ENCODE measurements at places on chromosomes 3 and 15.

- DNase-seq = peak; percentile 7
Observed at GRCh38 chr3:167032267-167032876, 347.7 kb downstream of the ZBBX start.

DNA sequence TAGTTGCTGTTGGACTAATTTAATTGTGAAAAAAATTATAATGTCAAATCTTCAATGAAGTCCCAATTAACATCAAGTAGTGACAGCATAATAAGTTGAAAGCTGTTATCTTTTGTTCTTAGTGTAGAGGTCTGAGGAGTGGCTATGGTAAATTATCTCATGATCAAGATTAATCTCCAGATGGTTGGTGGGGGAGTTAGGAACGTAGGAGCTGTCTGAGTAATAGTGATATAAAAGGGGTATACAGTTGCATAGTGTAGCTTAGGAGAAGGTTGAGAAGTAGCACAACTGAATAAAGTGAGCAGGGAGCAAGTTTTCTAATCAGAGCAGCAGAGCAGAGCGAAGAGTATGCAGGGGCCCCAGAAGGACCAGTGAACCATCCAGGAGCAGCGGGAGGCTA, 19.5 kb downstream of the TMOD2 start:
- DNase-seq = no peak

DNA sequence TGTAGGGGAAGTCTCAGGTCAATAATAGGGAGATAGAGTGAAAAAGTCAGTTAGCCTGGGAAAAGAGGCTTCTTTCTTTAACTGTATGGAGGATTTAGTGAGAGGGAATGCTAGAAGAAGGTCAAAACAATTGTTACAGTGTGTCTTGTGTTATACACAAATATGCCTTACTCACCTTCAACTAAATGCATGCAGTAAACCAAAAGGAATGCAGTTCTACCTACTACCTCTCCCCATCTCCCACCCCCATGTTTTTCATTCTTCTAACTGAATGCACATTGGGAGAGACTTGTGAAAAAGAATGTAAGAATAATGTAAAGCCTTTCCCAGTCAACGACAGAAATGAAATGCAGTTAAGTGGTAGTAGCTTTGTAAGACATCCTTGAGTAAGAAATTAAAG, 33.8 kb downstream of the CCDC66 start:
- DNase-seq = no peak

- no peak for DNase-seq
Observed at GRCh38 chr3:156761007-156761406, 65.1 kb upstream of the LEKR1 start.

- DNase-seq = no peak
Observed at GRCh38 chr15:46708226-46708625, 1009.1 kb upstream of the SEMA6D start.

DNA sequence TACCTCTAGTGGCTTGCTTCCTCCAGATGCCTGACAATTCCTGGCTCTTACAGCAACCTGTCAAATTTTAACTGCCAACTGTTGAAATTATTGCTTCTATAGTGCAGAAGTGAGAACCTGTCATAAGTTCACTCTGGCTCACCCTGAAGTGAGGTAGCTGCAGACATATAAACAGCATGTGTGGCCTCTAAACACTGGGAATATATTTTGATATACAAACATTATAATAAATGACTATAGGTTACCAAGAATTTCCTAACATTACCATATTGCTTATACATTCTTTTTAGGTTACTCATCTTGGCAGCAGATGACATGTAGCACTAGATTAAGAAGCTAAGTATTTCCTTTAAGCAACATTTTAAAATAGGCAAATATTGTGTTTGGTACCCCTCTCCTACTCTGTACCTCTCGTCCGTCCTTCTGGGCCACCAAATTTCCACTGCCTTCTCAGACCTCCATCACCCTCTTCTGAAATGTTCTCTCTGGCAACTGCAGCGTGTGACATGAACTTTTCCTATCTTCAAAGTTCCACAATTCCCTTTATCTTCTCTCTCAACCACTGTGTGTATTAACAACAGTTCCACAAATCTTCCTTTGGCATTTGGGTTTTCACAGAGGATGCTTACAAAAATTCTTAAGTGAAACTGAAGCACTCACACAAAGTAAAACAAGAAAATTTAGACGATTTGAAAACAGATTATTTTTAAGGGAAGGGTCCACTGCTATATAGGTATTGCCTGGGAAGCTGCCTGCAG, 15.3 kb upstream of the XXYLT1 start:
- no peak for DNase-seq

DNA sequence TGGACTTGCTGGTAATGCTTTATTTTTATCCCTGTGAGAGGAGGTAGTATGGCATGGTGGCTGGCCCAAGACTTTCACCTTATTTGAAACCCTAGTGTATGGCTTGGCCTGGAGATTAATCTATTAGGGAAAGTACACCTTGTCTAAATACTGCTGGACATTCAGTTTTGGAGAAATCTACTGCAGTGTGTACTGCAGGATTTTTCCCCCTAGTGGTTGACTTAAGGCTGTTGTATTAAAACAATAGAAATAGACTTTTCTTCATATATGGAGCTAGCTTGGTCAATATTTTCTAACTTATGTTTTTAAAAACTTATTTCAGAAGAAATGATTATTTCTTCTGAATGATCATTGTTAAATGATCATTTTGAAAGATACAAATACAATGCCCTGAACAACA, 13.9 kb upstream of the SLITRK3 start:
- no peak for DNase-seq

DNA sequence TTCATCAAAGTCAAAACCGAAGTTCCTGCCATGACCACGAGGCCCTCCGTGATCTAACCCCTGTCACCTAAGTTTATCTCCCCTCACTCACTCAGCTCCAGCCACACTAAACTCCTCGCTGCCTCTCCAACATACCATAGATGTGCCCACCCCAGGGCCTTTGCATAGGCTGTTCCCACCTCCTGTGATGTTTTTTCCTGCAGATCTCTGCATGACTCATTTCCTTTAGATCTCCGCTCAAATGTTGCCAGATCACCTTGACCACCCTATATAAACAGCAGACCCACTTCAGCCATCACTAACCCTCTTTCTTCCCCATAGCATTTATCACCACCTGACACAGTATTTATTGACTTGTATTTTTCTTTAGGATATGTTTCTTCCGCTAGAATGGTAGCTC, 58.5 kb downstream of the HRH1 start:
- DNase-seq = no peak

GRCh38 chr3:83625261-83625660, 1333.5 kb upstream of the CADM2 start:
- DNase-seq = no peak

GRCh38 chr3:64408770-64409169, 183.5 kb upstream of the PRICKLE2 start:
- peak; percentile 23 for DNase-seq

DNA sequence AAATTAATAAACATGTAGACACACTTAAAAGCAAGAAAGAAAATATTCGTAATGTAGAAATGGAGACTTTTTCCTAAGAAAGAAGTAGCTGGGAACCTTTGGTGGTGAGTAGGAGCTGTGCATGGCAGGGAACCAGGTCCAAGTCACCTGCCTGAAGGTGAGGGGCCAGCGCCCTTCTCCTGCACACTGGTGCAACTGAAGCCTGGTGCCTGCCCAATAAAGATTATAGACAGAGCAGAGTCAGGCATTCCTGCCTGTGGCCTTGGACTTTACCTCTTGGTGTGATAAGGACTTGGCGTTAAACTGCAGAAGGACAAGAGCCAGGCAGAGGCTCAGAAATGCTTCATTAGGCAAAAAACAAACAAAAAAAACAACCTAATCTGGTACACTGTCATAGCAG, 14.2 kb downstream of the CFAP91 start:
- DNase-seq = no peak

- no peak for DNase-seq
Observed at GRCh38 chr15:55695432-55695831, 47.5 kb downstream of the PRTG start.

GRCh38 chr3:69103123-69103522, 18.4 kb downstream of the ARL6IP5 start:
- no peak for DNase-seq

GRCh38 chr3:11165476-11165875, 11.2 kb downstream of the HRH1 start:
- DNase-seq = no peak

DNA sequence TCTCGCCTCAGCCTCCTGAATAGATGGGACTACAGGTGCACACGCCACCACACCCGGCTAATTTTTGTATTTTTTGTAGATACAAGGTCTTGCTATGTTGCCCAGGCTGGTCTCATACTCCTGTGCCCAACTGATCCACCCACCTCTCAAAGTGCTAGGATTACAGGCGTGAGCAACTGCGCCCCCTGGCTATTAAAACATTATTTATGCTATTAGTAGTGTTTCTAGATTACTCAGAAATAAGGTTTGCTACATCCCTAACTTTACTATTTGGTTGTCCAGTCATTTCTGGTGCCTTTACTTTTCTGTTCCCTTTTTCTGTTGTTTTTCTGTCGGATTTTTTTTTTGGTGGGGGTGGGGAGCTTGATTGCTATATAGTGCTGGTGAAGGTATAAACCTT, 393.6 kb upstream of the TPM1 start:
- peak; percentile 32 for DNase-seq

DNA sequence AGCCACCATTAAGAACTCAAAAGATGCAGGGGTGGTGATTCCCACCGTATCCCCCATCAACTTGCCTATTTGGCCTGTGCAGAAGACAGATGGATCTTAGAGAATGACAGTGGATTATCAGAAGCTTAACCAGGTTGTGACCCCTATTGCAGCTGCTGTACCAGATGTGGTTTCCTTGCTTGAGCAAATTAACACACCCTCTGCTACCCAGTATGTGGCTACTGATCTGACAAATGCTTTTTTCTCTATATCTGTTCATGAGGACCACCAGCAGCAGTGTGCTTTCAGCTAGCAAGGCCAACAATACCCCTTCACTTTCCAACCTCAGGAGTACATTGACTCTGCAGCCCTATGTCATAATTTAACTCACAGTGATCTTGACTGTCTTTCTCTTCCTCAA, 8.6 kb upstream of the MCF2L2 start:
- no peak for DNase-seq

DNA sequence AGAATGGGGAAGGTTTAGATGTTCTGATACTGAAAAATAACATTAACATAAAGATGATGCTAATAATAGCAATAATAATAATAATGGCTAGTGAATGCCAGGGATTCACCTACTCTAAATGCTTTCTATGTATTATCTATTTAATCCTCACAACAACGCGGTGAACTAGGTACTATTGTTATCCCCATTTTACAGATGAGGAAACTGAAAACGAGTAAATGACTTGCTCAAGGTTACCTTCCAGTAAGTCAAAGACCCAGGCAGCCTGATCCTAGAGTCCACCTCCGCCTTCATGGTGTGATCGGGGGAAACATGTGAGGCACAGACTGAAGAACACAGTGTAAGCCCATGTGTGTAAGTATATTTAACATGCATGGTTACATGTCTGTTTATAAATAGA, 30.4 kb downstream of the LRRC2 start:
- no peak for DNase-seq

- DNase-seq = no peak
Observed at GRCh38 chr3:110564674-110565073, 506.9 kb upstream of the NECTIN3 start.

DNA sequence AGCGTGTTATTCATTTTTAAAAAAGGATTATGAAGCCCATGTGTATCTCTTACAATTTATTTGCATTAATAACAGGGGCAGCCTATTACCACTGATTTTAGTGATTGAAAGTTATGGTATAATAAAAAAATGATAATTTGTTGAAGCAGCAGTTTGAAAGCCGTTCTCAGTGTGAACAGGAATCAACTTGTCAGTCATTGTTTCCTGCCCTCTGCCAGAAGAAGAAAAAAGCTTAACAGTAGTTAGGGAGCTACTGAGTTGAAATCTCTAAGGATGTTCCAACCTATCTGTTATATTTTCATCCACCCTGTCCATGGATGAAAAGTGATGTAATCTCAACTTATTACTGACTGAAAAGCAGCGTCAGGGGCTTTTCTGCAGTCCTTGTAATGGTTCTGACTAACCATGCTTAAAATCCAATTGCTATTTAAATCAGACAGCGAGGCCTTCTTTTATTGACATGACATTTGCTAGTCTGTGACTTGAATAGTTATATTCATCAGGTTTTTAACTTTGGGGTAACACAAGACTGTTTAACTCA, 486.7 kb downstream of the ROBO2 start:
- DNase-seq = no peak
